ENCODE measurements at places on chromosomes 1 and 21.

GRCh38 chr1:54046671-54047383 is 6.2 kb downstream of the TMEM59 start:
- peak; percentile 40 for DNase-seq

DNA sequence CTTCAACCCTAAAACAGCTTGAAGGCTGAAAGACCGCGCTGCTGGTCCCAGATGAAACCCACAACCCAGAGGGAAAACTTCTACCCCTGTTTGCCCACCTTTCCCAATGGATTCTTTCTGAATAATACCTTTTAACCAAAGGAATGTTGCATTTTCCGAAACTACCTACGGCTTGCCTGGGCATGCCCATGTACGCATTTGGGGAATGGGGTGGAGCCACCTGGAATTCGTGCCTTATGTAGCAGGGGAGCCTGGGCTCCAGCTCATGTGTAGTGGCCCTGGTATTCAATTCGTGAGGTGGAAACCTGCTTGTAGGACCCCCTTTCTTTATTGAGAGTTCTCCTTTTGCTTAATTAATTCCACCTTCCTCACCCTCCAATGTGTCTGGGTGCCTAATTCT is 256.6 kb upstream of the RGS18 start:
- DNase-seq = no peak

DNA sequence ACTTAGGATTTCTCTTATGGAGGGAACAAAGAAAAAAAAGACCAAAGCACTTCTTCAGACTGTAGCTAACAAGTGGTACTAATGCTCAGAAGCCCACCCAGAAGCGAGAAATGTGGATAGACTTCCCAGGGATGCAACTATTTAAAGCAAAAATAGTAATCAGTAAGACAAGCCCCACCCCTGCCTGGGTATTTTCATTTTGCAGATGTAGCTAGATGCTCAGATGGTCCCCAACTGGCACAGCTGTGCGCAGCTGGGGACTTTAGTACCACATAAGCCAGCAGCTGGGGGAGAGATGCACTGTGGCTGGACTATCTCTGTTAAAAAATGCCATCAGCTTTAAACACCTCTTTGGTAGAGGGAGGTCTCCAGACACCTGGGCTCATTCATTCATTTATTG is 77.8 kb upstream of the SPAG17 start:
- no peak for DNase-seq

- no peak for DNase-seq
Measured at GRCh38 chr1:201596101-201596868, 57.4 kb downstream of the NAV1 start.

- peak; percentile 38 for DNase-seq
Measured at GRCh38 chr1:215987092-215987875, 420.2 kb downstream of the KCTD3 start.

DNA sequence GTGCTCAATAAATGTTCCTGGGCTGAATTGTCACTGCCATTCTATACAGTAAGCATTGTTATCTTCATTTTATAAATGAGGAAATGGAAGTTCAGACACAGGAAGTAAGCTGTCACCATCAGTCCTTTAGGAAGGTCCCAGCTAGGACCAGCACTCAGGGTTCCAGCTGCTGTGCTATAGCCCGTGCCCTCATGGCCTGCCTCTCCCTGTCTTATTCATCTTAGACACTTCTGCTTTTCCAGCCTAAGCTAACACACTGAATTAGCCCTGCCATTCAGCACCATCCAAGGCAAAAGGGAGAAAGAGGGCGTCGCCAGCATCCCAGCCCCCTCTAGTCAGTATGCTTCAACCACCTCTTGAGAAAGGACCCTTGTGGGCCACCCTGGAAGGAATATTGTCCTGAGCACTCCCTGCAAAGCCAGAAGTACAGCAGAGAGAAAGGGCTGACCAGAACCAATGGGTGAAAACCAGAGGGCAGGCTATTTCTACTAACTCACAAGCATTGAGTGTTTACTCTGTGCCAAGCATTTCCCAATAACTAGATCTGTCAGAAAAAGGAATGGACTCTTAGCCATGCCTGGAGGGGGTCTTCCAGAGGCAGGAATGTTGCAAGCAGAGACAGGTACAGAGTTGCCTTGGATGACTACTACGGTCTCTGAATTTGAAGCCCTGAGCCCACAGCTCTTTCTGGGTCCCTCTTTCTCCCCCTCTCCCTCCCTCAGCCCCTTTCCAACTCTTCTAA is 77.9 kb upstream of the NFIA start:
- no peak for DNase-seq

DNA sequence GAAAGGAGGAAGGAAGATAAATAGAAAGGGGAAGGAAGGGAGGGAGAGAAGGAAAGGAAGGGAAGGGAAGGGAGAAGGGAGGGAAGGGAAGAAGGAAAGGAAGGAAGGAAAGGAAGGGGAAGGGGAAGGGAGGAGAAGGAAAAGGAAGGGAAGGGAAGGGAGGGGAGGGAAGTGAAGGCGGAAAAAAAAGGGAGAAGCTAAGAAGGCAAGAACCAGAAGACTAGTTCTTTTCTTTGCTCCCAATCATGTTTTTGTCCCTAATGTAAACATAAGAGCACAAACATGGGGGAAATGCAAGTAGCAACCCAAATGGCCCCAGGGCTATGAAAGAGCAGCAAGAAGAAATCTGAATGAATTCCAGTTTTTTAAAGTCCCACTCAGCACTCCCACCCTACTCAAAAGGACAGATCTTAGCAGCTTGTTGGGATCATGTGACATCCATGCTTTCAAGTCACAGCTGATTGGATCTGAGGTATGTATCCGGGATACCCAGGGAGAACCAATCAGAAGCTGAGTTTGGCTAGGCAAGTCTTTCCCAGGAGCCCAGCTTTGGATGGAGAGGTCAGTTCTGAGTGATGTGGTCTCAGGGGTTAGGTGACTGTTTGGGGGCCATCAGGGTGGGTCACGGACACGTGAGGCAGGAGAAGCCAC is 24.2 kb upstream of the FHAD1 start:
- DNase-seq = no peak

DNA sequence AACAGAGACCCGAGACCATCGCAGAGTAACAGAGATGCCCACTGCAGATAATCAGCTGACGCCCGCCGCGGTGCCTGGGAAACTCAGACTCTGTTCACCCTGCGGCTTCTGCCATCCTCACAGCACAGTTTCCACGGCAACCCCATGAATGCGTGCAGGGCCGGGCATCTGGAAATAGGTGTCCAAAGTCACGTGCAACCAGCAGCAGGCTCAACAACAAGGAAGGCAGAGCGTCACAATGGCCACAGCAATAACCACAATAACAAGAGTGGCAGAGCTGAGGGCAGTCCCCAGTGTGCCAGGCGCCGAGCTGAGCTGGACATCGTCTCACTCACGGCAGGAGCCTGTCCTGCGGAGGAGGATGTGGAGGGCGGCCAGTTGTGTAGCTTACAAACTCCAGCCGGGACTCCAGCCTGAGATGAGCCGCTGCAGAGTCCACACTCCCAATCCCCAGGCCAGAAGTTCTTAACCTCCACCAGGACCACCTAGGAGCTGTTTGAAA is 102.0 kb downstream of the CRYAA start:
- DNase-seq = no peak

DNA sequence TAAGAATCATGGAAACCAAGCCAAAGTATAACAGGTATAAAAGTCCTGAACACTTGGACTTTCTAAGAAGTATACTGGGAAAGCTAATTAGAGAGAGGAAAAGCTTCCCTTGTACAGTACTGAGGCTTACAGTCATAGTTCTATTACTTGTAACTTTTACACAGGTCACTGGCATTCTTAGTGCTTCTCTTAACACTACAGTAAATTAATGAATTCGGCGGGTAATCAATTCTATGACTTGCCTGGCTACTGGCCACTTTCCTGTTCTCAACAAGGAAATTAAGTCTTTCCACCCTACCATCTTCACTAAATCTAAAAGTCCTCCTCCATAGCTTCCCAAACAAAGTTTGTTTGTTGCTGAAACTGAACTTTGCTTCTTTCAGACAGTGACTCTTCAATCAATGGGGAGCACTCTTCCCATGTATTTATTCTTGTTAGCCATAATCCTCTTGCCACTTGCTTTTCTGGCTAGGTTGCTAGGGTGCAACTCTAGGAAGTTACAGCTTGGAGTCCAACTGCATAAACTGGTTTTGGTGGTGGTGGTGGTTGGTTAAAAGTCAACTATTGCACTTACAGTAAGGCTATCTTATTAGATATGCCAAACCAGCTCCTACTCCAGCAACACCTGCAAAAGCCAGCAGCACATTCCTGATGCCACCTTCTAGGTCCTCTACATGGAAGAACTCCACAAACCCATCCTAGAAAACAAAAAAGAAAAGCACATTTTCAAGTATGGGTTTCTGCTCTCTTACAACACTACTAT is 2.4 kb downstream of the MCL1 start:
- no peak for DNase-seq

GRCh38 chr1:7642418-7642704 is 128.7 kb upstream of the VAMP3 start:
- DNase-seq = no peak

- DNase-seq = no peak
Measured at GRCh38 chr1:81833722-81834121, 33.0 kb downstream of the ADGRL2 start.

DNA sequence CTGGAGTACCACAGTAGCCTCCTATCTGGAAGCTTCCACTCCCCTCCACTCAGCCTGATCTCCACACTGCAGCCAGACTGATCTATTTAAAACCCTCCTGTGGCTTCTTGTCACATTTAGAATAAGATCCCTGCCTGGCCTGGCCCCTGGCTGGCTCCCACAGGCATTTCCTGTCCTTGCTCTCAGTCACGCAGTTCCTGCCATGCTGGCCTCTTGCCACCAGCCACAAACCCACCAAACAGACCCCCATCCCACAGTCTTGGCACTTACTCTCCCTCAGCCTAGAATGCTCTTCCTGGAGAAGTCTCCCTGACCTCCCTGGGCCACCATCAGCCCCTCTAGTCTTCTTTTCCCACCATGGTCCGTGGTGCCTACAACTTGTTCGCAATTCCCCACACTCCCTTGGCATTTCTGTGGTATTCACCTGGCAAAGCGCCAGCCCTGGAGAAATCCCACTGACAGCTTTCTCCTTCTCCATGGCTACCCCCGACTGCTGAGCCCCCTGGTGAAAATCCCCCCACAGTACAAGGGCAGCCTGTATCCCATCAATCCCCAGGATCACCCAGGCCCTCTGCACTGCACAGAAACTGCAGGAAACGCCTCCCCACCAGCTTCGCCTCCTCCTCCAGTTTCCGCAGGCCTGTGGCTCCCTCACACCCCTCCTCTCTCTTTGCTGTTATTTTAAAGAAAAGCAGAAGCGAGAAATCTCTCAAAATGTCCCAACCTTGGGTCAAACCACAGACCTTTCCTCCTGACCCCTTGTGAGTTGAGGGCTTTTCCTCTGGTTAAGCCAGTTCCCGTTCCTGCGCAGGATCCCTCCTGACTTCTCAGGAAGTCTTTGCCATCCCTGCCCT is 94.5 kb downstream of the SYT2 start:
- DNase-seq = peak; percentile 97

- no peak for DNase-seq
Measured at GRCh38 chr1:108050158-108050557, 85.2 kb upstream of the VAV3 start.

- no peak for DNase-seq
Measured at GRCh38 chr1:206753141-206753540, 17.4 kb upstream of the IL19 start.

GRCh38 chr1:102941366-102941947 is 166.9 kb downstream of the COL11A1 start:
- peak; percentile 35 for DNase-seq

DNA sequence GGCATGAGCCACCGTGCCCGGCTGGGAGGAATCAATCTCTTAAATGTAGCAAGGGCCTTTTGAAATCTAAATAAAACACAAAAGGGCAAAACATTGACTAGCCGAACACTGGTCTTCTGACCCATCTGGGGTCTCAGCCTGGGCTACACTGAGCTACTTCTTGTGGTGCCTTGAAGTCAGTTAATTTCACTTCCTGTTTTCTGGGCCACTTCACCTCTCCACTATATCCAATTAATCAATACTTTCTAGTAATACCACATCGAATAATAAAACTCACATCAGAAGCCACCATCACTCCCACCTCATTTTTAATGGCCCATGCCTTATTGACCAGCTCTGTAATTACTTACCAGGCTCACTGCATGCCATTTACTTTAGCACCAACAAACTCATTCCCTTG is 138.0 kb upstream of the SAMSN1 start:
- DNase-seq = no peak

DNA sequence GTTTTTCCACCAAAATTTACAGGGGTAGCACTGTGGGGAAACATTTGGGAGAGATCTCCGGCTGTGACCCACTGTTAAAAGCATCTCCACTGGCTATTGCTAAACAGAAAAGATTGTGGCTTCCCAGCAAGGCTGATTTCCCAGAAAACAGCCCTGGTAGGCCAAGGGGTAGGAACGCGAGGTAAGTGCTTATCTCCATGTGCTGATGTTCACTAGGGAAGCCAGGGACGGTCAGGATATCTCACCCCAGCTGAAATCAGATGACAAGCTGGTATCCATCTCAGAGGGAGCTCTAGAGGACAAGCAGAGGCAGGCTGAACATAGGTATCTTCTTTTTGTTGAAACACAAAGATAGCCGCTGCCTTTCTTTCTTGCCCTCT is 63.6 kb downstream of the MIS18A start:
- no peak for DNase-seq

DNA sequence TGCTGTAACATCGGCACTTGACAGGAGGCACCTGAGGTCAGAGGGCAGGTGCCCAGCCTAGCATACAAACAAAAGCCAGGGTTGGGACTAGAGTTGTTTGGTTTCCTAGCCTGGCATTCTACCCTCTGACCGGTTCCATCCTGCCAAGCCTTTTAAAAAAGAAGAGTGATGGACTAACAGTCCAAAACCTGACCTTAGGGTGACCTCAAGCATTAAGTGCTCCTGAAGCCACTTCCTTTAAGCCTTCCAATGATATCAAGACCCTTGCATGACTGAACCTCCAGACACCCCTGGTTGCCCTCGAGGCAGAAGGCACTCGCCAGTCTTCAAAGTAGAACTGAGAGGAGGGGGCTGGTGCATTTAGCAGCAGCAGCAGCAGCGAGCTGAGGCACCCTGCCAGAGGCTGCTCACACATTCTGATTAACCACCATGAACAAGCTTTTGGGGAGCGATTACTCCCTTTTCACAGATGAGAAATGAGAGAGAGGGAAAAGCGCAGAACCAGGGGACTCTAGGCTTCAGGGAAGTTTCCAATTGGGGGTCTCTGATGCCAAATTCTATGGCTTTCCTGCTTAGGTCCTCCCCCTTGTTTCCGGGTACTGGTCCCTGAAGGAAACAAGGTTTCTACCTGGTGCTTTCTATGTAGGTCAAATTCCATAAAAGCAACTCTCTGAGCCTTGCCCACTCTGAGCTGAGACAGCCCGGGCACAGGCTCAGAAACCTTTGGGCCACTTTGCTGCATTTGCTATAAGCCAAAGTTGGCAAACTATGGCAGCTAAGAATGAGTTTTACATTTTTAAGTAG is 9.2 kb downstream of the SLC2A1 start:
- no peak for DNase-seq

- DNase-seq = peak; percentile 22
Measured at GRCh38 chr1:147168626-147169058, 3.6 kb downstream of the PRKAB2 start.

GRCh38 chr1:204089044-204089751 is 16.3 kb downstream of the SOX13 start:
- no peak for DNase-seq

GRCh38 chr1:45200906-45201500 is 5.4 kb downstream of the ZSWIM5 start:
- peak; percentile 14 for DNase-seq

- no peak for DNase-seq
Measured at GRCh38 chr1:116128664-116129063, 17.5 kb downstream of the MAB21L3 start.

- DNase-seq = no peak
Measured at GRCh38 chr1:83742446-83742845, 256.5 kb downstream of the TTLL7 start.

Measured in fibroblast of skin of scalp (primary cell).